ENCODE measurements at places on chromosomes 2 and 18.

DNA sequence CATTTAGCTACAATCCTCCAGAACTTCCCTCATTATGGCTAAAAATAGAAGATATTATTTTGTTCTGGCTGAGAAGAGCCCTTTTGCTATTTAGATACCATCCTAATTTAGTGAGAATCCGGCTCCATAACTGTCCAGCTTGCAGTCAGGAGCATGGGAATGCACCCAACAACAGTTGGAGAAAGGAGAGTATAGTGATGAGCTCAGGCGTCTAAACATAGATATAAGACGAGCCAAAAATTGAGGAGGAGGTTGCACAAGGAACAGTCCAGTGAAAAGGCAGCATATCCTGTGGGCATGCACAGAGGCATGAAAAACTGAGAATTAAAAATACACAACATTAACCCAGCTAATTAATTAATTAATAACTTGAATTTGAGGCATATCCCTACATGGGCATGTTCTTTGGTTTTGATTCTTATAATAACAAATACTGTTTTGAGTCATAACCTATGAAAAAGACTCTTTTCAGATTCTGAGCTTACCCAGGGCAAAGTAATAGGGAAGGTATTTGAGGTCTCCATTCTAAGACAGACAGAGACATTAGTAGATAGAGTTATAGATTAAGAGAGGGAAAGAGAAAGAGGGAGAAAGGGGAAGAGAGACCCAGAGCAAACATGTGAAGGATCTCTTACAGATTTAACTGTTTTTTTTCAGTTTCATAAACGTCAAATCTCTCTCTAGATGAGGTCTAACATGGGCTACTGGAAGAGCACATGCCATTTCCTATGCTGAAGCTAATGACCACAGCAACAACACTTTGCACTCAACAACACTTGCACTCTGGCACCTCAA is 311.2 kb downstream of the OSR1 start:
- DNase-seq: no peak

- no peak for DNase-seq
These were observed 92.6 kb downstream of the USP34 start for GRCh38 chr2:61378281-61378680.

DNA sequence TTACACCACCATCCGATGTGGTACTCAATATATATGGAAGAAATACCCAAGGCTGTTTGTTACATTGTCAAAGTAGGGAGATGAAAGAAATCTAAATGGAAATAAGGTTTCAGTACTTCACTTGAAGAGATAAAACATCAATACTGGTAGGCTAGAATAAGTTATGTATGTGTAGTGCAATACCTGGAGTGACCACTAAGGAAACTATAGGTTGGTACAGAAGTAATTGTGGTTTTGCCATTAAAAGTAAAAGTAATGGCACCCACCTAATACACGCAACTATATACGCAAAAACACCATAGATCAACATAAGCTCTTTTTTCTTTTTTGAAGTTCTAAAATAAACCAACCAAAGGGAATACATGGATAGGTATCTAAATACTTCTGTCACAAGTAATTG is 143.2 kb upstream of the KYNU start:
- no peak for DNase-seq

- no peak for DNase-seq
These were observed 171.3 kb downstream of the TMEM18 start for GRCh38 chr2:505941-506340.

- DNase-seq: no peak
These were observed 10.8 kb downstream of the DSG2 start for GRCh38 chr18:31508781-31509180.

DNA sequence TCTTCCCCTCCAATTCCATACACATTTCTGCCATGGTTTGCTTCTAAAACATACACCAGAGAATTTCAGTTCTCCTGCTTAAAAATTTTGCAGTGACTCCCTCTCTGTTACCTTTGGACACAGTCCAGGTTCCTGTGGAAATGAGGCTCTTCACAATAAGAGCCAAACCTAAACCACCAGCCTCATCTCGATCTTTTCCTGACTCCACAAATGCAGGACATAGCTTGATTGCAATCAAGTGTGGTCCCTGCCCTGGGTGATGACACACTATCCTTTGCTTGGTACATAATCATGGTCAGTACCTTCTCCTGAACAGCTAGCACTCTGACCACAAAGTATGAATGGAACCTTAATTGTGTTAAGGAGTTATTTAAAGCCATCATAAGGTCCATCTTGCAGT is 134.9 kb upstream of the CHAC2 start:
- DNase-seq: peak; percentile 19

- DNase-seq: no peak
These were observed 25.8 kb downstream of the IMPA2 start for GRCh38 chr18:12007063-12007462.

DNA sequence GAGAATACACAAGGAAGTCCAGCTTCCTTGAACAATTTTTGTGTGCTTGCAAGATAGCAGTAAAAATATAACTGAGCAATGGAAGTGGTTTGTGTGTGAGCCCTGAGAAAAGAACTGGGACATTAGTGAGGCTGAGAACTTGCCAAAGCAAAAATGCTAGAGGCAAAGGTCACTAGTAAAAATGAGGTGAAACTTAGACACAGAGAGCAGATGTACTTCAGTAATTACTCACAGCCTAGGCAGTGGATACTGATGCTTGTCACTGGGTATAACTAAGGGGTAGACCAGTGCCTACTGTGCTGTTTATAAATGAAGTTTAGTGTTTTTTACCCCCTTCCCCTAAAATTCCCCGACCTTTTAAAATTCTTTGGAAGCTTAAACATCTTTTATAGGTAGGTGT is 450.1 kb downstream of the LPIN1 start:
- DNase-seq: no peak

DNA sequence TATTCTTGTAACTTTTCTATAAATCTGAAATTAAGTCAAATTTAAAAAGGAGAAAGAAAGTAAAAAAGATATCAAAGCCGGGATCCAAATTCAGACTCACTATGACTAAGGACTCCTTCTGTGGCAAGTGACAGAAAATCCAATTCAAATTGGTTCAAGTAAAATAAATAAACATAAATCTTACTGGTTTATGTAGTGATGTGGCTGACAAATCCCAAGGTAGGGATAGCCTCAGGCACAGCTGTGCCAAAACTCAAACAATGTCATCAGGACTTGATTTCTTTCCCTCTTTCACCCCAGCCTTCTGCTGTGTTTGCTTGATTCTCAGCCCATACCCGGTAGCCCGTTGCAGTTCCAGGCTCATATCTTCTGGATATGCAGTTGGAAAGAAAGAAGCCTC is 284.6 kb downstream of the SP3 start:
- no peak for DNase-seq

DNA sequence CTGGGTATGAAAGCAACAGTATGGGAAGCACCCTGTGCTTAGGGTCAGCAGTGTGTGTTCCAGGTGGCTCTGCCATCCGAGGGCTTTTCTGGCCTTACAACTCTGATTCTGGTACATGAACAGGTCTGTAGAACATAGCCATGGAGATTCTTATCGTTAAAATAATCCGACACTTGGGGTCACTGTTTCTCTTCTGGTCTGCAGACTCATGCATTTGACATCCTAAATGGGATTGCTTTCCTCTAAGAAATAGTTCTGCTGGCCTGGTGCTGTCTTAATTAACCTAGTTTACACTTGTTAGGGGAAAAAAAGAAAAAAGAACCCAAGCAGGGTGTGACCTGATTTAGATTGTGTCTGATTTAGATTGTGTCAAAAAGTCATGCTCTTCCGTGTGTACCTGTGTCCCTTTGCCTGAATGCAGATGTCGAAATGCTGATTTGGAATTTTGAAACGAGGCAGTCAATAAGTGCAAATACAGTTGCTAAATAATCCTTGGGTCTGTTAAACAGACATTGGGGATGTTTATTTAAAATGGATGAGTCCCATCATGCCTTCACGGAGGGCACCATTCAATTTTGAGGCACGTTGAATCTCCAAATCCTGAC is 59.6 kb downstream of the TRPM8 start:
- no peak for DNase-seq

GRCh38 chr2:139992078-139992477 is 1211.9 kb upstream of the NXPH2 start:
- no peak for DNase-seq

- DNase-seq: no peak
These were observed 97.2 kb downstream of the PTGR3 start for GRCh38 chr18:75111760-75112159.

DNA sequence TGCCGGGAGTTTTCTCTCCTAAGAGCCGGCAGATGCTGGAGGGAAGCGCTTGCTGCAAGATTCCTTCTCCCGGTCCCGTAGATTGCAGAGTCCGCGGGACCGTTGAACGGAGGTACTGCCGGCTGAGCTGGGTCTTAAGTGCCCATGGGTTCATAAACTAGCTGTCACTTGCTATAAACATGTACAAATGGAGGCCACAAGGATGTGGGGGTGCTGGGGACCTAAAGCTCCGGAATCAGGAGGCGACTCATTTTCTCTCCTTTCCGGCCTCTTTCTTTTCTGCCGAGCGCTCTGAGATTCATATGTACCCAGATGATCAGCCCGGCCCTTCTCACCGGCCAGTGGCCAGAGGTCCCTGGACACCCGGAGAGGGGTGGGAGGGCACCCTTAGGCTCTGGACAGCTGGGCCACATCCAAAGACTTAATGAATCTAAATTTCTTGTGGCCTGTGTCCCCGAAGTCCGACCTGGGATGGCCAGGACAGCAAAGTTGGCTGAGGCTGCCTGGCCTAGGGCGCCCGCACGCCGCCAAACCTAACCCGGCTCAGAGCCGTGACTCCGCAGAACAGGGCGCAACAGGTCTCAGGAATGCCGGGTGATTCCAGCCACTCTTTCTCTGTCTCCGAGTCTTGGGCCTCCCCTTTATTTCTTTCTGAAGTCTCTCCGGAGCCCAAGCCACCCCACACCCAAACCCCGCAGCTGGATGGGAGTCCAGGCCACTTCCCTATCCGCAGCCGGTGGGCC is 2.4 kb upstream of the PAX3 start:
- no peak for DNase-seq

GRCh38 chr2:229543176-229543873 is 171.0 kb downstream of the DNER start:
- DNase-seq: no peak

DNA sequence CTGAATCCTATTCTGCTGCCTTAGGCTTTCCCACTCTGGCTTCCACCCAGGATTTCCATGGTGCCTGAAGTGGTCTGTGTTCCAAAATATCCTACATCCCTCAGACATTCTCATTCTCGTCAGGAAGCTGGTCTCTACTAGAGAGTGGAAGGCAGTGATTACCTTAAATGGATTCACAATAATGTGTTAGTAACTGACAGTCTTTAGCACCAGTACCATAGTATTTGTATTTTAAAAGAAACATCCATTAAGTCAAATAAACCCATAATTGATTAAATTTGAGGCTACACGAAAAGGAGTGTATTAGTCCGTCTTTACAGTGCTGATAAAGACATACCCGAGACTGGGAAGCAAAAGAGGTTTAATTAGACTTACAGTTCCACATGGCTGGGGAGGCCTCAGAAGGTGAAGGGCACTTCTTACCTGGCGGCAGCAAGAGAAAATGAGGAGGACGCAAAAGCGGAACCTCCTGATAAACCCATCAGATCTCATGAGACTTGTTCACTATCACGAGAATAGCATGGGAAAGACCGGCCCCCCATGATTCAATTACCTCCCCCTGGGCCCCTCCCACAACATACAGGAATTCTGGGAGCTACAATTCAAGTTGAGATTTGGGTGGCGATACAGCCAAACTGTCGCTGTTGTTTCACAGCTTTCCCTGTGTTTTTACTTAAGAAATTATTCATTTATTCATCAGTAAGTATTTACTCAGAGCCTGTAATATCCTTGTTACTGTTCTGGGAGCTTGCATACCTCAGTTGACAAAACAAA is 306.5 kb downstream of the STK39 start:
- no peak for DNase-seq

GRCh38 chr2:100408104-100408503 is 9.4 kb downstream of the CHST10 start:
- no peak for DNase-seq

GRCh38 chr2:154740361-154740760 is 41.9 kb downstream of the KCNJ3 start:
- DNase-seq: no peak

GRCh38 chr2:111156529-111156928 is 35.8 kb downstream of the BCL2L11 start:
- no peak for DNase-seq

DNA sequence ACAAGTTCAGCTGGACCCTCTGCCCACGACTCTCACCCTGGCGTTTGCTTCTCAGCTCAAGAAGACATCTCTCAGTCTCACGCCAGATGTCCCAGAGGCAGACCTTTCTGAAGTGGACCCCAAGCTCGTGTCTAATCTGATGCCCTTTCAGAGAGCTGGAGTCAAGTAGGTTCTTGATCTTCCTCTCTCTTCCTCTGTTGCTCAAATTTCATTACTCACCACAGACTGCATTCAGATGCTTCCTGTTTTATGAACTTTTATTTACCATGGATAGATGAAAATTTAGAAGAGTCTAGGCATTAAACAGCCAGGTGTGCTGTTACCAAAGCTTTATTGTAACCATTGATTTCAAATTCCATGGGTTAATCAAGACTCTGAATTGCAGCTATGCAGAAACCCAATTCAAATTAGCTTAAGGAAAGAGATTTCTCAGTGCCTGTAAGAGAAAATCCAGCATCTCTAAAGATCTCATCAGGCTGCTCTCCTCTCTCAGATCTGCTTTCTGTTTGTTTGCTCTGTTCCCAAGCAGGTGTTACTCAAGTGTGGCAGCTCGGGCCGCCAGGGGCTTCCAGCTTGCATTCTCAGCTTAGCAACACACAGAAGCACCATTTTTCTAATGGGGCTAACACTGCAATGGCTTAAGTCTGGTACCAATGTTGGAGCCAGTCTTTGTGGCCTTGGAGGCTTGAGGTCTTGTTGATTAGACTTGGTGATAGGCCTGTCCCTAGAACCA is 16.5 kb downstream of the SMARCAL1 start:
- DNase-seq: no peak

GRCh38 chr18:35344736-35345459 is 678 bp upstream of the ZNF24 start:
- no peak for DNase-seq

GRCh38 chr2:219959471-219959870 is 332.0 kb downstream of the SLC4A3 start:
- DNase-seq: no peak

- DNase-seq: peak; percentile 71
These were observed 542.8 kb upstream of the ID2 start for GRCh38 chr2:8138923-8139667.

DNA sequence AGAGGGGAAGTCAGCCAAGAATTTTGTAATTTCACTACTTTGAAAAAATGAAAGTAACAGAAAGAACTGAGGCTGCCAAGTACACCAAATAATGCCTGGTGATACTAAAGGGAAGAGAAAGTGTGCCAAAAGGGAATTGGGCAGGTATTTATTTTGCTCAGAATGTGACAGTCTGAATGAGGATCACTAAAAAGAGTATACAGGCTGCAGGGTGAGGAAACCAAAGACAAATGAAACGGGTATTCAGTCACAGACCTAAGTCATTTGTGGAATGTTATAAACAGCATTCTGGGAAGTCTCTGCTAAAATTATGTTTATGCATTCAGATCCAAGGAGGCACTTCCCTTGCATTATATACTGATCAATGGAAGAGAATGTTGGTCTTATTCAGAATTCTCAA is 418.6 kb upstream of the SLC39A10 start:
- DNase-seq: no peak

- no peak for DNase-seq
These were observed 574.8 kb downstream of the LRP1B start for GRCh38 chr2:141555876-141556470.

Measured in GM04503 (cell line).